ENCODE measurements at places on chromosomes 1 and 21.

DNA sequence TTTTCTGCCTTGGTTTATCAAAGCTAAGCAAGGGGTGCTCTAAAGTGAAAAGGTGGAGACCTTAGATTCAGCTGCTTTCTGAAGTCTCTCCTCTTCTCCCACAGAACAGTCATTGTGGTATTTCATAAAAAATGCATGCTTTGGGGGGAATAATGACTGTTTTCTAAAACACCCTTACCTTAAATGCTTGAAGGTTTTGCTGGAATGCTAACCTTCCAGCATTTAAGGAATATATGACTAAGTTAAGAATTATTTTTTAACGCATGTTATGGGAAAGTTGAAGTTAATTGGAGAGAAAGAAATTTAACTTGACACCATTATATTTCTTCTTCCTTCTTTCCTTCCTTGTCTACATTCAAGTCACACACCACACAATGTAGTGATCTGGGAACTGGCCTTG is 162.5 kb downstream of the ROR1 start:
- DNase-seq = no peak

GRCh38 chr1:223758734-223759133 is 46.4 kb downstream of the CAPN2 start:
- no peak for DNase-seq

- no peak for DNase-seq
Observed at GRCh38 chr1:179447489-179447888, 81.7 kb downstream of the AXDND1 start.

GRCh38 chr1:227490478-227490877 is 72.9 kb upstream of the ZNF678 start:
- DNase-seq = no peak

GRCh38 chr21:26332867-26333266 is 162.3 kb upstream of the APP start:
- no peak for DNase-seq

GRCh38 chr1:108082738-108083562 is 117.2 kb downstream of the SLC25A24 start:
- DNase-seq = no peak

DNA sequence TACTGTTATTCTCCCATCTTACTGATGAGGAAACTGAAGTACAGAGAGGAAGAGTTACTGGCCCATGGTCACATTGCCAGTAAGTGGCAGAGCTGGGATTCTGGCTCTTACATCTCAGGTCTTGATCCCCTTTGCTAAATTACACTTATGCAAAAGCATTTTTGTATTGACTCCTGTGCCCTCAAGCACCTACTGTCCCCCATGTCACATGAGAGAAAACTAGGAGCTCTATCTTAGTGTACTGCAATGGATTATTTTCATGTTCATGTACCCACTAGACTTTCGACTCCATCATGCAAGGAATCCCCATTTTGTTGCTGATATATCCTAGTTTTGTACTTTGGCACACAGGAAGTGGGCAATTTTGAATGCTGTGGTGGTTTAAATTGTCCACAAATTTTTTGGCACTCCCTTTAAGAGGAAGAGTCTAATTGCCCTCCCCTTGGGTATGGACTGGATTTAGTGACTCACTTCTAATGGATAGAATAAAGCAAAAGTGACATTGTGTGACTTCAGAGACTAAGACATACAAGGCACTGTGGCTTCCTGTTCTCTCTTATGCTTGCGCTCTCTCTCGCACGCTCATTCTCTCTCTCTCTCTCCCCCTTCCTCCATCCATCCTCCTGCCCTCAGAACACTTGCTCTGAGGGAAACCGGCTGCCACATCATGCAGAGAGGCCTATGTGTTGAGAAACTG is 43.5 kb upstream of the JAK1 start:
- no peak for DNase-seq

DNA sequence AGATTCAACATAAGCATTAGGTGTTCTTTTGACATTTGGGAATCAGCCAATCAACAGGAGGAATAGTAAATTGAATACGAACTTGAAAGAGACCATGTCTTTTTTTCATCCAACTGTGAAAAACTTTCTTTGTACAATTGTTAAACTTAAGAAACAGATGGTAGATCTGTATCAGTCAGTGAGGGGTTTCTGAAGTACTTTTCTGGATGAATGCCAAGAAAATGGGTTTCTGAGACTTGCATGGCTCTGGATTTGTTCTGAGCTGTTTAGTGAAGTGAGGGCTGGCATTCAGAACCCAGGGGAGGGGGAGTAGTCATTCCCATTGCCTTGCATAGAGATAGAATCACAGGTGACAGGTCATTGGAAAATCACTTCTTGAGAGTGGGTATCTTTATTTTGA is 37.4 kb downstream of the PTPRC start:
- DNase-seq = no peak
